Type B pancreatic cell (in vitro differentiated cells): ENCODE measurements at places on chromosomes 13 and 19. TPM values are rescaled to one million over a fixed set of nuclear protein-coding genes. Genes with fewer than 3 reads are reported as not detected.
A peak's percentile ranks its signal among the peaks of the same experiment; 100 is the strongest.

Gene LILRA6
- total RNA-seq = not detected in 2 replicates

Gene ZSWIM4
- 15.0 and 15.7 TPM in 2 replicates for total RNA-seq

Gene LHB
- not detected in 2 replicates for total RNA-seq

Gene GCDH
- 29.7 and 46.8 TPM in 2 replicates for total RNA-seq

DNA sequence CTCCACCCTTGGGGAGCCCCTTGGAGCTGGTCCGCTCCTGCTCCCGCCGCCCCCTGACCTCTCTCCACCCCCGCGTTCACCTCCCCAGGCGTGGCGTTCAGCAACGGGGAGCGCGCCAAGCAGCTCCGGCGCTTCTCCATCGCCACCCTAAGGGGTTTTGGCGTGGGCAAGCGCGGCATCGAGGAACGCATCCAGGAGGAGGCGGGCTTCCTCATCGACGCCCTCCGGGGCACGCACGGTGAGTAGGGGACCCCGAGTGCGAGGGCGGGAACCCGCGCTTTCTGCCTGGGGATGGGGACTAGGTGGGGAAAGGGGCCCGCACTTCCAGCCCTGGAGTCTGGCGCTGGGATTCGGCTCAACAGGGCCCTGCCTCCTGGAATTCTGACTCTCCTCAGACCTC is 1.7 kb downstream of the CYP2A13 start:
- DNase-seq = no peak

GRCh38 chr13:35471706-35472322 is 4.7 kb downstream of the MAB21L1 start:
- DNase-seq = no peak

DNA sequence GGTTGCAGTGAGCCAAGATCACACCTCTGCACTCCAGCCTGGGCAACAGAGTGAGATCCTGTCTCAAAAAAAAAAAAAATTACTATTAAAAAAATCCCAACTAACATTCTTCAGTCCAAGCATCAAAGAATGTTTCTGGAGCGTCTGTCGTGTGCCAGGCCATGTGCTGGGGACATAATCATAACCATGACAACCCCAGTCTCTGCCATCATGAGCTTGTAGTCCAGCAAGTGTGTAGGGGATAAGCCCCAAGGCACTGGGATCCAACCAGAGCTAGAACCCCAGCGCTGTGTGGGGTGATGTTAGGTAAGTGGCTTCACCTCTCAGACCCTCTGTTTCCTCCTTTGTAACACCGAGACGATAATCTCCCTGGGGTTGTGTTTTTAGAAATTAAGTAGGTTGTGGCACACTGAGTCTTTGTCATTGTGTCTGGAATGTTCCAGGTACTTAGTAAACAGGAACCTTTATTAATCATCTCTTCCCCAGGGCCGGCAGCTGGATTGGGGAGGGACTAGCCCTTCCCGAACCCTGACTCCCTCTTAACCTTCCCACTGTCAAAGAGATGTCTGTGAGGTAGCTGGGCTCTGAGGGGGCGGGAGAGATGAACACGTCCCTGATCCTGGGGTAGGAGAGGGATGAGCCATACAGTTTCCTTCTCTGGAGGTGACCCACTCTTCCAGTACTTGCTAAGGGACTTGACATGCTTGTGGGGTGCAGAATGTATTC is 5.2 kb downstream of the ITPKC start:
- DNase-seq = no peak

GRCh38 chr19:14510311-14511228 is 7.6 kb downstream of the DNAJB1 start:
- no peak for DNase-seq

GRCh38 chr13:24288870-24289269 is 20.5 kb upstream of the C1QTNF9 start:
- no peak for DNase-seq

DNA sequence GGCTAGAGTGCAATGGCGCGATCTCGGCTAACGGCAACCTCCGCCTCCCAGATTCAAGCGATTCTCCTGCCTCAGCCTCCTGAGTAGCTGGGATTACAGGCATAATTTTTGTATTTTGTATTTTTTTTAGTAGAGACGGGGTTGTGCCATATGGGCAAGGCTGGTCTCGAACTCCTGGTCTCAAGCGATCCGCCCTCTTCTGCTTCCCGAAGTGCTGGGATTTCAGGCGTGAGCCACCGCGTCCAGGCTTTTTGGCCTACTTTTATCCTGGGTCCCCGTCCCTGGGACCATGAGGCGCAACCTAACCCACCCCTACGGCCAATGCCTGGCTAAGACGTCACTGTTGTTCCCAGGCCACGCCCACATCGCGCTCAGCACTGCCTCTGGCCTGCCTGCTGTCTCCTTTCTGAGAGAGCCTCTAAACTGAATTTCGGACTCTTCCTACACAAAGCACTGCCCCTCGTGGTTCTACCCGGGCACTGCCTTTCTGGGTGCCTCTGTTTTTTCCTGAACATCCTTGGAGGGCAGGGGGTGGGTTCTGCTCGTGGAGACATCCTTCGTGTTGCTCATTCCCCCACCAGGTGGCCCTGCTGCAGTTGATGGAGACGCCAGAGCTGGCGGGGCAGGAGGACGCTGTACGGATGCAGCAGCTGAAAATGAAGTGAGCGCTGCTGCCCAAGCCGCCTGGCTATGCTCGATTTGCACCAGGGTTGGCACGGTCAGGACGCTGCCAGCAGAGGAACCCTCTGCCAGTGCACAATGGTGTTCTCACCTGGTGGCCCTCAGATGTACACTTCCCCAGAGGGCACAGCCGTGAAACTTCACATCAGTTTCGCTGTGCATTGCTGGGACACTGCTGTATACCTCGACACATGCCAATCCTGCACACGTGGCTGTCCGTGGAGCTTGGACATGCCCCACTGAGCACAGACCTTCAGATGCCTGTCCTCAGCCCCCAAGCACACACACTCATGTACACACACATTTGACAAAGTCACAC is 2.0 kb downstream of the REX1BD start:
- peak; percentile 85 for DNase-seq

GRCh38 chr19:20067943-20068342 is 9.9 kb upstream of the ZNF90 start:
- no peak for DNase-seq

GRCh38 chr13:67515895-67516294 is 285.8 kb upstream of the PCDH9 start:
- no peak for DNase-seq
